ENCODE measurements at places on chromosomes 5 and 9.

- no peak for DNase-seq
These were observed 143.9 kb downstream of the GOLPH3 start for GRCh38 chr5:32030222-32030621.

GRCh38 chr5:159616952-159617351, 286.7 kb upstream of the IL12B start:
- peak; percentile 59 for DNase-seq

DNA sequence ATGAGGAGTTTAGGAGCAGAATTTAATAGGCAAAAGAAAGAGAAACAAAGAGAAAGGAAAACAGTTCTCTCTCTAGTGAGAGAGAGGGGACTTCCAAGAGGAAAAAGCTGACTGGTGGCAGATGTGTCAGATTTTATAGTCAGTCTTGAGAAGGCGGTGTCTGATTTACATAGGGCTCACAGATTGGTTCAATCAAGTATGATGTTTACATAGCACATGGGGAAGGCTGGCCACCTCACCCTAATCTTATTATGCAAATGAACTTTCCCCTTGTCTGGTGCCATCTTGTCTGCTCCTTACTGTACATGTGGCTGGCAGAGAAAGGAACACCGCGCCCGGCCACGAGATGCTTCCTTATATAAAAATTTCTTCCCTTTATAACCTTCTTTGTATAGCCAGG, 24.7 kb downstream of the UNC13B start:
- no peak for DNase-seq

- no peak for DNase-seq
These were observed 34.8 kb downstream of the LHFPL2 start for GRCh38 chr5:78613756-78614155.

- DNase-seq, result no peak
These were observed 15.3 kb downstream of the ZNF510 start for GRCh38 chr9:96762568-96762967.

DNA sequence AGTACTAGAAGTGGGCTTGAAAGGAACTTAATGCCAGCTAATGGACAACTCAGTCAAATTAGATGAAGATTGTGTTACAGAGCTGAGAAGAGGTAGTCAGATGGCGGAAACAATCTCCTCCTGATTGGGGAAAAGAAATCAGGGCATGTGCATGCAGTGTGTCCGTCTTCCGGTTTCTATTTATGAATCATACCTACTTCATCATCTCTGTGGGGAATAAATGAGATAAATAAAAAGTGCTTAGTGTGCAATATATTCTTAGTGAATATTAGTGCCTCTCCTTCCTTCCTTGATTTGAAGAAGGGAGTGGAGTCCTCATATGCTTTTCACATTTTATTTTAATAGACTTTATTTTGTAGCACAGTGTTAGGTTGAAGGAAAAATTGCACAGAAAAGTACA, 108.7 kb upstream of the NFIL3 start:
- peak; percentile 23 for DNase-seq

DNA sequence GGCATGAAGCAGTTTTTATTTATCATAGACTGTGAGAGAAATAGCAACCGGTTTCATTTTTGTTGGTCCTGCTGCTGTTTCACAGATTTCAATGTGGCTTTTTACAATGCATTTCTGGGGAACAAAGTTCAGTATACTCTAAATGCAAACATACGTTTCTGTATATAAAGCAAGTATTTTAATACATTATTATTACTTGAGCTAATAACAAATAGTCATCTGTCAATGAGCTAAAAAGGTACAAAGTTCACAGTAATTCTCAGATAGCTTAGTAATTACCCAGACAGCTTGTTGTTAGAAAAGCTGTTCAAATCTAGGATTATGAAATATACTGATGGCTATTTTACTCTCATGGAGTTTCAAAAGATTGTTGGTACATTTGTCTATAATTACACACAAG, 50.8 kb downstream of the PBX3 start:
- peak; percentile 23 for DNase-seq

DNA sequence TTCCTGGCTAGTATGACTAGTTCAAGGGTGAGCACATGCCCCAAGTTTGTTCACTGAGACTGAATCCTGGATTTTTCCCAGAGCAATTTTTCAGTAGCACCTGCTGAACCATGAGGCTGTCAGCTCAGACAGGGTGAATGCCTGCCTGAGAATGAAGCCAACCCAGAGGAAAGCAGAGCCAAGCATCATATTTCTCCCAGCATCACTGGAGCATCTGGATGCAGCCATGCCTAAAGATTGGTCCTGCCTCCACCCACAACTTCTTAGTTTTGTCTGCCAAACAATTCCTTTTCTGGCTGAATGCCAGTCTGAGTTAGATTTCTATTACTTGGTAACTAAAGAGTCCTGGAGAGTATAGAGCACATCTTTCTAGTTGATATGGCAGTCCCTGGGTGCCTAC, 343.6 kb downstream of the CSNK1G3 start:
- no peak for DNase-seq

- peak; percentile 65 for DNase-seq
These were observed 591.5 kb upstream of the KLF4 start for GRCh38 chr9:108081112-108081511.

DNA sequence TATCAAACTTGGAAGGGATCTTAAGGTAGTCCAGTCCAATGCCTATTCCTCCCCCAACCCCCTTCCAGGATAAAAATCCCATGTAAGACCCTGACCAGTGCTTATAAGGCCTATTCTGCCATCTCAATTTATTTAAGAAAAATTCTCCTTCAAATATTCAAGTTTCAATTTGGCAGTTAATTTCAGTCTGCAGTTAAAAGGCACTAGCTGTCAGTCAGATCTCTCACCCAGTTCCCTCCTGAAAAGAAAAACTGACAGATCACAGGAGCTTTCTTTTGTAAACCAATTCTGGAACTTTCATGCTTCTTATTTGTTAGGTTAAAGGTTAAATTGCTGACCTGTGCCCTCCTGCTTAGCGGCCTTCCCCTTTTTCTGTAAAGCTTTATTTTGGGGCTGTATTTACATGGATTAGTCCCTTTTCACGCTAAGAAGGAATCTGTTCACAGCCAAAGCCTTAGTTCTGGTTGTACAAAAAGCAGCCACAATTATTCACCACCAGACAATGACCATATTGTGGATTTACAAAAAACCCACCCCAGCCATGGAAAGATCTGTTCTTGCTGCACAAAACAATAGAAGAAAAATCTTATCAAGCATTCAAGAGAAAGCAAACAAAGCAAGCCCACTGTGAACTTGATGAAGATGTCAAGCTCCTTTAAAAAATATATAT, 68.7 kb downstream of the DENND1A start:
- no peak for DNase-seq

DNA sequence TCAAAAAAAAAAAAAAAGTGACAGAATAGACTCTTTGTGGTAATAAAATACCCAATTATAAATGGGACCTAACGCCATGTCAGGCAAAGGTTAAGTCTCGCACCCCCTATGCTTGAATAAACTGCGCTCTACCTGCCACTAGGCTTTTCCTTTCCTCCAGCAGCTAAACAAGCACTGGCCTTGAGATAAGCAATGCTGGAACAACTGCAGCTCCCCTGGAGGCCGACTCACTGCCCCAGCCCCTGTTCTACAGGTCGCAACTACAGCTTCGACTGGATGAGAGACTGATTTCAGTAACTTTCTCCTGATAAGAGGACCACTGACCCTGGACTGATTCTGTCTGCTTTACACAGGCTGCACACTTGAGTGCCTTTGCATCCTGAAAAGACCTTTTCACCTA, 210.2 kb downstream of the HSPA4 start:
- DNase-seq, result no peak

DNA sequence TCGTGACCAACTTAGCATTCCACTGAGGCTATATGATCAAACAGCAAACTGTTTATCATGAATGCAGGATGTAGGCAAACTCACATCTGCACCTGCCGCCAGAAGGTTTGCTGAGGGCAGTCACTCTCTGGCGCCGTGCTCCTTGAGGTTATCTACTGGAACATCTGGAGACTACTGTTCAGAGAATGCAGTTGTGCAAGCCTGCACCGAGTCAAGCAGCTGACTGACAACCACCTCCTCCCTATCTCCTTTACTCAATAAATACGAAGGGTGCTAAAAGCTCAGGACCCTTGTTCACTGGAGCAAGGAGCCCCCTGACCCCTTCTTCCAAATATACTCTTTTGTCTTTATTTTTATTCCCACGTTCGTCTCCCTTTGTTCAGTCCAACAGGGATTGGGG, 27.1 kb downstream of the CCDC125 start:
- DNase-seq, result no peak

DNA sequence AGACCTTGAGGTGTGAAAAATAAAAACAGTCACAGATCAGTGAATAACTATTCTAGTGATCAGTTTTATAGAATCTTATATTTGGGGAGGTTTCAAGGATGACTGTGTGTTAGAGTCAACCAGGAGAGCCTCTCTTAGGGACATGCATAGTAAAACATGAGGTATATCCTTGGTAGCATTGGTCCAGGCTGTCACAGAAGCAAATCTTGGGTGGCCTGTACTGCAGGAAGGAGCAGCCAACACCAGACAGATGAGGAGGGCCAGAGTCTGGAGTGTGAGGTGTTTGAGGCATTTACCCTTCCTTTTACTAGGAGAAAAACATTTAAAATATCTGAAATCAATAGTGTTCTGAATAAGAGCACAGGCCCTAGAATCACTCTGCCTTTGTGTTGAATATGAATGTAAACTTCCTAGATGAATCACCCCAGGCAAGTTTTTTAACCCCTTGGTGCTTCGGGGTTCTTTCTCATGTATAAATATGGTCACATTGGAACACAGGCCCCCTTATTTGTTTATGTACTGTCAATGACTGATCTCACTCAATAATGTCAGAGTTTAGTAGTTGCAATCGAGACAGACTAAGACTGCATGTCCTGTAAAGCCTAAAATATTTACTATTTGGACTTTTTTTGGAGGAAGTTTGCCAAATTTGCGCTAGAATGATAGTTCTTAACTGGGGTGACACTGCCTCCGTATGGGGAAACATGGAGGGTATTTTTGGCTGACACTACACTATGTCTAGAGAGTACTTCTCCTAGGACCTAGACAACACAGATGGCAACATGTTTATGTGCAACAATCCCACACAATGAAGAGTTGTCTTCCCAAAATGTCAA, 416.5 kb upstream of the POU5F2 start:
- DNase-seq, result no peak

DNA sequence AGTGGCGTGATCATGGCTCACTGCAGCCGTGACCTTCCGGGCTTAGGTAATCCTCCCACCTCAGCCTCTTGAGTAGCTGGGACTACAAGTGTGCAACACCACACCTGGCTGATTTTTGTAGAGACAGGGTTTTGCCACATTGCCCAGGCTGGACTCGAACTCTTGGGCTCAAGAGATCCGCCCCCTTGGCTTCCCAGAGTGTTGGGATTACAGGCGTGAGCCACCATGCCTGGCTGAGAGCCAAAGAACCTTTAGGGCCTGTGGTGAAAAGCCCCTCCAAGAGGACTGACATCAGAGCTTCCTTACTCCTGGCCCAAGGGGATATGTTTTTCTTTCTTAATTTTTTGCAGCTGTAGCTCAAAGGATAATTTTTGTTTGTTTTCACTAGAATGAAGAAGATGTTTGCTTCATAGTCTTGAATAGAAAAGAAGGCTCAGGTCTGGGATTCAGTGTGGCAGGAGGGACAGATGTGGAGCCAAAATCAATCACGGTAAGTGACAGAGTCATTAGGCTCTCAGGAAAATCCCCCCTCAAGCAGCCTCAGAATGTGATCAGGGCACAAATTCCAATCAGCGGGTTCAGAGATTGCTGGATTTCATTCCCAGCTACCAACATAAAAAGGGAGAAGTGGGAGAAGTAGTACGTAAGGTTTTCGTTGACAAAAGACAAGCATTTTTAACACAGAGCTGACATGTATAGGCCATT, 77.1 kb downstream of the GOLPH3 start:
- no peak for DNase-seq

DNA sequence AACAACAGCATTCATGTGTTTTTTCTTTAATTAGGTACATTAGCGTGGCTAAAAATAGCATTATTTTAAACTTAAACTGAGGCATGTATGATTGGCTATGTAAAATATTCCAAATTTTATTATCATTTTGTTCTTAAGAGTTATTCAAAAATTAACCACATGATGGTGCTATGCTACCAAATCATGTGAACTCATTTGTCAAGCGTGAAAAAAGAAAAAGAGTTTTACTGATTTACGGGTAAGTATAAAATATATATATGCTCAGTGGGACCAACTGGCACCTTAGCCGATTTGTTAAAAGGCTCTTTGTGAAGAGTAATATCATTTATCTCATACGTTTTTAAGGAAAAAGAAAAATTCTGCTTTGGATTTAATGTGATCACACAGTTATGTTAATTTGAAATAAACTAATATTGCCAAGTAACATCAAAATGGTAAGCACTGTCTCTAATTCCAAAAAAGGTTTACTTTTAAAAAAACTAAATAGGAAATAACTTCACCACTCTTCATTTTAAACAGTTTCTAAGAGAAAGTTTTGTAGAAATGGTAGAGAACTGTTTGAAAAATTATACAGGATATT, 1042.3 kb downstream of the CDH12 start:
- peak; percentile 17 for DNase-seq

DNA sequence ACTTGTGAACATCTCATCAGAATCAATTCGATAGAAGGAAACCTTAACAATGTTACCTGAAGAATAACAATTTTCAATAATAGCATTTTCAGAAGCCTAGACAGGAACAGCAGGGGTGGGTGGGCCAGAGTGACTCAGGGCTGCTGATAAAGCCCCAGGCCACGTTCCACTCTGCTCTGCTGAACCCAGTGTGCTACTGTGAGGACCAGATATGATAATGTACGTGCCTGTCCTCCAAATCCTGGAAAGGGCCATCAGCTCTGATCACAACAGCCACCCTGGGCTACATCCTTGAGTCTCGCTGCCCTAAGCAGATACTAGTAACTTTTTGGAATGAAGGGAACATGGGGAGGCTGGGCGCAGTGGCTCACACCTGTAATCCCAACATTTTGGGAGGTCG, 91.3 kb downstream of the PRRT1B start:
- DNase-seq, result no peak

GRCh38 chr9:91274949-91275492, 86.7 kb downstream of the AUH start:
- no peak for DNase-seq

- DNase-seq, result peak; percentile 25
These were observed 639.6 kb downstream of the CETN3 start for GRCh38 chr5:89769975-89770374.

DNA sequence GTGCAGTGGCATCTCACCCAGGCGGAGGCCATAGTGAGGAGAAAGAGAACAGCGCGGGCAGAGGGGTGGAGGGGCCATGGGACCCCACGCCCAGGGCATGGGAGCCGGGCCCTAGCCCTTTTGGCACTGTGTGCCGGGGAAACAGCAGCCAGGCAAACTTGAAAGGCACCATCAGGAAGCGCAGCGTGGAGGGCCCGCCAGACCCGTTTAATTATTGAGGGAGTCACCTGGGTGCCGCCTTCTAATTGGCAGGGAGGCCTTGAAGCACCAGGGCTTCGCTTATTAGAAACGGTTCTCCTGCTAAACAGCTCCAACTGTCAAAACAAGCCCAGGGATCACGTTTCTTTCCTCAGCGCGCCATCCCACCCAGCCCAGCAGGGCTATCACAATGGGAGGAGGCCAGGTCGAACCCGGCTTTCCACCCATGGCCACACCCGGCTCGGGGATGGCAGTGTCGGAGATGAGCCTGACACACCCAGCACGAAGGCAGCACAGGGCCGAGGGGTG, 104.6 kb upstream of the SARDH start:
- no peak for DNase-seq
